GM18507 (cell line): ENCODE measurements at places on chromosomes 2 and 18.

DNA sequence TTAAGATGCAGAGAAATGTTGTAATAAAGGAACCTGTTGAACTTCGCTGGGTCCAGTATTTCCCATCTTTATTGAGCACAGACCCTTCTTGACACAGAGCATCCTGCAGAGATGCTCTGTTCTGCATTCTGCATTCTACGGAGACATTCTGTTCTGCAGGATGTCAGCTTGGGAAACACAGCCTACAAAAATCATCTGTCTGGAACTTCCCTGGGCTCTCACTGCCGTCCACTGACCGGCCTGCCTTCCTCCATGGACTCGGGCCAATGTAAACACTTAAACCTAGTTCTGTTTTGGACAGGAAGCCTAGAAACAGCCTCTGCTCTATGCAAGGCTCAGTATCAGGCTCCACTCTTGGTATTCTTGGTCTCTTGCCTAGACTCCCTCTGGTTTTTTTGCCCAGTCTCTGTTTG, 90.0 kb upstream of the PPP1CB start:
- DNase-seq = no peak

DNA sequence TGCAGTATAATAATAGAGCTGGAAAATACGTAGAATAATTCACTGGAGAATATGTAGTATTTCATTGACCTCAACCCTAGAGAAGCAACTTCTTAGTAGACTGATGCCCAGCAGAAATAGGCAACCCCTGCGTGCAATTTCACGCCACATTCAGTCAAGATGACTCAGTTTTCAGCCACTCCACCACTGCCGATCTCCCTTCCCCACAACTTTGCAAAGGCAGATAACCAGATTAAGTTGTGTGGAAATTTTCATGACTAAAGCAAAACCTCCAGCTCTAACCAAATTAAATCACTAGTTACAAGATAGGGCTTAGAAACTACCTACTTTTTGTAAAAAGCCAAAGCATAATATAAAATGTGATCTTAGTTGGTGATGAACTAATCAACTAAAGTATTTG, 63.3 kb upstream of the STK17B start:
- no peak for DNase-seq

GRCh38 chr18:37553633-37554398, 11.8 kb downstream of the CELF4 start:
- no peak for DNase-seq

DNA sequence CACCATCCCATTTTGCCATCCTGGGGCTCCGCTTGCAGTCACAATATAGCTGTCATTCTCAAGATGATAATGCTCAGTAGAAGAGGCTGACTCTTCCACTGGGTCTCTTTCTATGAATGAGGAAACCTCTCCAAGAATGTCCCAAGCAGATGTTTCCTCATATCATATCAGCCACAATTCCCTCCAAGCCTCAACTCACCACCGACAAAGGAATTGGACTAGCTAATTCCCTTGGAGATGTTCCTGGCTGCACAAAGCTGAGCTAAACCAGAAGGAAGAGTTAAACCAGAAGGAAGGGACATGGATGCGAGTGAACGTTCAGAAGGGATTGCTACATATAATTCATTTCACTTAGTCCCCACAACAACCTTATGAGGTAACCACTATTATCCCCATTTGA, 65.0 kb upstream of the NPAS2 start:
- no peak for DNase-seq

GRCh38 chr18:48139431-48140347, 209.2 kb upstream of the SMAD2 start:
- no peak for DNase-seq
